ENCODE measurements at places on chromosomes 7 and 10.

DNA sequence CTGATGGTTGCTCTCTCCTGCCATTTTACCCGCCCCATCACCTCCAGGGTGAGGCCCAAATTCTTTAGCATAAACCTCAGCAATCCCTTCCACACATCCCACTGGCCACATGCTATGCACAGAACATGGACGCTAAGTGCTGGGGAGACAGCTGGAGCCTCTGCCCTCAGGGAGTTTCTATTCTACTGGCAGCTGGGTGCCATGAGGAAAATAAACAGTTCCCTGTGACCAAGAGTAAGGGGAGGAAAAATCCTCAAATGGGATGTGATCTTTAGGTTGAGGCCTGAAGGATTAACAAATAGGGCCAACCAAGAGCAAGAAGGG is 1.2 kb downstream of the PARP12 start:
- DNase-seq: no peak

GRCh38 chr10:91206837-91207474 is 13.5 kb upstream of the PCGF5 start:
- DNase-seq: no peak

- DNase-seq: no peak
These were observed 38.7 kb upstream of the SAMD8 start for GRCh38 chr10:75072727-75073126.

DNA sequence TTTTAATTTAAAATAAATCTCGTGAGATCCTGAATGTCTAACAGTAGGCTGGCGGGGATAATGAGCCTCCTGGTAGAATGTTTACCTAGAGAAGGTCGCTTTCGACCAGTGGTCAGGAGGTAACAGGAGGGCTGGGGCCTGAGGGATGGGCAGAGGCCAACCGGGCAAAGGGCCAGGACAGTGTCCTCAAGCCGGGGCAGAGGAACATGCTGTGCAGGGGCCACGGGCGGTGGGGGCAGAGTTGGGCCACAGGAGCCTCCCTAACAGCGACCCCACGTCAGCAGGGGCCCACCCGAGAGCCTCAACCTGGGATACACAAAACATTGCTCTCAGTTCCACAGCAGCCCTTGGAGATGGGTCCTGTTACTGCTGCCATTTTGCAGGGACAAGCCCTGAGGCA is 14.5 kb downstream of the CFAP46 start:
- DNase-seq: peak; percentile 84

DNA sequence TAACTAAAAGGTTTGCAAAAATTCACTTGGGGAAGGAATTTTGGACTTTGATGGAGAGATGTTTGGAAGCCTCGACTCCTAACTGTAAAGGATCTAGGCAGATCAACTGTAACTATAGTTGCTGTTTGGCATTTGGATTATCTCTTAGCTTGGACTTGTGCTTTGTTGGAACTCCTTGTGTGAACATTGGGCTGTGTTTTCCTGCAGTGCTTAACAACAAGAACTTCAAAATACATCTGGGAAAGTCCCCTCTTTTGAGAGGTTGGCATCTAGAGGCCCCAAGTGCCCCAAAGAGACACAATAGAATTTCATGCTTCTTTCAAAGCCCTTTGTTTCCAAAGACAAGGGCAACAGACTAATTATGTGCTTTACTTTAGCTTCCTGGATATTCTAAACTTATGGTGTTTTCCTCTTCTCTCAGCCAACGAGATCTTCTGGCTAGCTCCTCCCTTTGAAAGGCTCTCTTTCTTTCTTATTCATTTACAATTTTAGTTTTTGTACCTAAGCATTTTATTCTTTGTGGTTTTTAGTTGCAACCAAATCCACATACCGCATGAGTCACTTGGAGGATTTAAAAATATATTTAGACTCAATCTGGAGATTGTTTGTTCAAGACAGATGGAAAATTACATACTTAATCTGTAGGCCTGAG is 11.6 kb downstream of the ABCA13 start:
- DNase-seq: no peak

DNA sequence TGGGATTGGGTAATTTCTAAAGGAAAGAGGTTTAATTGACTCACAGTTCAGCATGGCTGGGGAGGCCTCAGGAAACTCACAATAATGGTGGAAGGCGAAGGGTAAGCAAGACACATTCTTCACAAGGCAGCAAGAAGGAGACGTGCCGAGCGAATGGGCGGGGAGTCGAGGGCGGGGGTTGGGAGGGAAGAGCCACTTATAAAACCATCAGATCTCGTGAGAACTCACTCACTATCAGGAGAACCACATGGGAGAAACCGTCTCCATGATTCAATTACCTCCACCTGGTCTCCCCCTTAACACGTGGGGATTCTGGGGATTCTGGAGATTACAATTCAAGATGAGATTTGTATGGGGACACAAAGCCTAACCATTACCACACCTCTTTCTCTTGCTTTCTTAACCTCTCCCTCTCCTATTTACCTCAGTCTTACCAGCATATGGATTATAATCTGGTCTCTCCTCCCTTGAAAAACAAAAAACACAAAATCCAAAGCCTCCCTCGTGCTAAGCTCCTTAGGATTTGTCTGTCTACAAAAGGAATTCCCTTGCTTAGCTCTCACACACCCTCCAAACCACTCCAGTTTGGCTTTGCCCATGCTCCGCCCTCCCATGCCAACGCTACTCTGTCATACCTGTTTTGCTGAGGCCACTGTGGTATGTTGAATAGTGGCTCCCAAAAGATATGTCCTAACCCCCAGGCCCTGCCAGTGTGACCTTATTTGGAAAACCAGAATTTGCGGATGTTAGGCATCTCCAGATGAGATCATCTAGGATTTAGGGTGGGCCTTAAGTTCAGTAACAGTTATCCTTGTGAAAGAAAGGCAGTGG is 19.6 kb upstream of the EFCAB10 start:
- DNase-seq: no peak

DNA sequence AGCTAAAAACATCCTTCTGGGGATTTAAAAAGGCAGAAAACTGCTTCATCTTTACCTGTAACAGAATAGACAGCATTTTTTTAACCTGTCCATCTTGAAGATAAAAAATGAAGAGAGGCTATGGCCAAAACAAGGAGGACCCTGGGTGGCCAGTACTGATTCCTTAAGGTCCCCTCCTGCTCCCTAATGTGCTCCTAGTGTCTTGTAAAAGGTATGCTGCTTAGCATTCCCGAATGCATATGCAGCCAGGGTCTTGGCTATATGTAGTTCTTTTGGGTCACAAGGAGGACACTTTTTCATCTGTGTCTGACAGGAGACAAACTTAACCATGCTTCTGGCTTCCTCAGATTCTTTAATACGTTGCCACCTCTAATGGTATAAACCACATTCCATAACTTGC is 93.9 kb upstream of the SLC13A1 start:
- DNase-seq: no peak

DNA sequence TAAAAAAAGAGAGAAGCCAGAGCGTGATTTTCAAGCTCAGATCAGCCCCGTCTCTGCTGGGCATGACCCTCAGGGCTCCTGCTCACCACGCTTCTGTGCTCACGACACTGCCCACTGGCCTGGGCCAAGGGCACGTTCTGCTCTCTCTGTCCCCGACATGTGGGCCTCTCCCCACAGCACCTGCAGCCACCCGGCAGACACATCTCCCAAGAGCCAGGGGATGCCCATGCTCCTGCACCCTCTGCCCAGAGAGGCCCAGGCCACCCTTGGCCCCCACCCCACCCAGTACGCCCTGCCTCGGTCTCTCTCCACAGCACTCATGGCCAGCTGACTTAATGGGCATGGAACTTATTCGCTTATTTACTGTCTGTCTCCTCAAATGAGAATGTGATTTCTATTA is 175.4 kb upstream of the RNF32 start:
- DNase-seq: no peak

- no peak for DNase-seq
These were observed 30.1 kb downstream of the NUDCD3 start for GRCh38 chr7:44460325-44460724.

DNA sequence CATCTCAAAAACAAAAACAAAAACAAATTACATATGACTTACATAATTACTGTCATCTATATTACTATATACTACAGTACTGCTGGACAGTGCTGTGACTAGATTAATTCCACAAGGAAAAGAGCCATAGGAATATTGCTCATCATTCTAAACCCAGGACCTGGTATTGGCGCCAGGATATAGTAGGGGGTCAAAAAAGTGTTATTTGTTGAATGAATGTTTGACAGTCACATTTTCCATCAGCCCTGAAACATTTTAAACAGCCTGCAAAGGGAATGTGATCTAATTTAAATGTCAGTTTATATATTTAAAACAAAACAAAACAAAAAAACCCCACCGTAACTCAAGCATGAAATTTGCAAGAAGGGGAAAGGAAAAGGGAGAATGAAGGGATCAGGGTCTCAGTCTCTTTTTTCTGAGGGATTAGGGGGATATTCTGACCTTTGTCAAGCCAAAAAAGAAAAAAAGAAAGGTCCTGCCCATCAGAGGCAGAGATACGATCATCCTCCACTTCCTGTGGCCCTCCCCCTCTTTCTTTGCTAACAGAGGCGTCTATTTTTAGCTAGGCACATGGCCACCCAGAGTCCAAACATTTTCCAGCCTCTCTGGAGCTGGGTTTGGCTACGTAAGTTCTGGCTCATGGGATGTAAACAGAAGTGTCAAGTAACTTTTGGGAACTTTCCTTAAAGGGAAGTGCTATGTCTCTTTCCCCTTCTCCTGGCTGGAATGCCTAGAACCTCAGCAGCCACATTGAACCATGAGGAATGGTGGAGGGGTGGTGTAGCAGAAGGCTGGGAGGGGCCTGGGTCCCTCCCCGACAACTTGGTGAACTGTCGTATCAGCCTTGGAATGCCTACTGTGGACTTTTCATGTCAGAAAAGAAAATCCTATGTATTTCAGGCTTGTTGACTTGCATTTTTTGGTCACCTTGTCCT is 44.6 kb upstream of the DLG5 start:
- peak; percentile 19 for DNase-seq

GRCh38 chr7:5525271-5526099 is 101.9 kb upstream of the TNRC18 start:
- DNase-seq: no peak

DNA sequence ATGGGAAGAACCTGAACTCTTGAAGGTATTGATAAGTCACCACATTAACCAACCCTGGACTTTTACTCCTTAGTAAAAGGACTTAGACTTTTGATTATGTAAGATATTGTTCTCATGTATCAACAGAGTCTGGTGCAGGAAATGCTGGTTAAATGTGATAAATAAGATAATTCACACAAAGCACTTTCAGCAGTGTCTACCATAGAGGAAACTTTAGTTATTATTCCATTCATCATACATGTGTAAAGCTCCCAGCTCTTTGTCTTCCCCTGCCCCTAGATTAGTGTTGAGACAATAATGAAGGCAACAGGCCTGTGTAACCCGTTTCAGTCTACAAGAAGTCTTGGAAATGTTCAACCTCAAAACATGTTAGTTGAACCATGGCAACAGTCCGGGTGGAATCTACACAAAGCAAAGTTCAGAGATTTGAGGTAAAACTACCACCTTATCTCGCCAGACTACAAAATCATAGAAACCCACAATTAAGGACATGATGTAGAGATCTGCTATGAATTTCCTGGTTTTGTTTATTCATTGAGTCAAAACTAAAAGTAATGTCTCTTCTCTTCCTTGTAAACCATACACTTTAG is 109.9 kb upstream of the ADO start:
- no peak for DNase-seq

DNA sequence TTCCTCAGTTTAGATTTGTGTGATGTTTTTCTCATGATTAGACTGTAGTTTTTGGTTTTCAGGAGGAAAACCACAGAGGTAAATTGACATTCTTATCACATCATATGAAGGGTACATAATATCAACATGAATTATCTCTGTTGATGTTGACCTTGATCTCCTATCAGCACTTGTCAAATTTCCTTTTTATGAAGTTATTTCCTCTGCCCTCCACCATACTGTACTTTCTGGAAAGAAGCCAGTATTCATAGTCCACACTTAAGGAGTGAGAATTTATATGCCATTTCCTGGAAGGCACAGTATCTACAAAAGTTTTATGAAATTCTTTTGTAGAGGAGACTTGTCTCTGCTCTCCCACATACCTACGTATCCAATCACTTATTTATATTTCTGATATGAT is 807.2 kb upstream of the MBL2 start:
- DNase-seq: no peak

- DNase-seq: no peak
These were observed 105.7 kb upstream of the SHH start for GRCh38 chr7:155917836-155918430.

DNA sequence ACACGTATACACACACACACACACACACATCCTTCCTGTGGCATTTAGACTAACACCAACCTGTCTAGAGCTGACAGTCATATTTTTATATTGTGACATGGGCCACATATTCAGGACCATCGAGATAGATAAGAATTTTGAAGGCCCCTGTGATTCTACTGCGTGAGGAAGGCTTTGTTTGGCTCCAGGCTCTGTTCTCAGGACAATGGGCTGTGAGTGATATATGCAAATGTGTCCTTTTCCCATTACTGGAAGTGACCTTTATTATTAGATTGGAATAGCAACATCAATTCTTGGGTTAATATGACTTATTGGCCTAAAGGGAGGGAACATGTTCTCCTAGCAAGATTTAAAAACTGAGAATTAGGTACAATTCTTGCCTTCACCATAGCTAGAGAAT is 156.1 kb downstream of the SPAG6 start:
- no peak for DNase-seq

DNA sequence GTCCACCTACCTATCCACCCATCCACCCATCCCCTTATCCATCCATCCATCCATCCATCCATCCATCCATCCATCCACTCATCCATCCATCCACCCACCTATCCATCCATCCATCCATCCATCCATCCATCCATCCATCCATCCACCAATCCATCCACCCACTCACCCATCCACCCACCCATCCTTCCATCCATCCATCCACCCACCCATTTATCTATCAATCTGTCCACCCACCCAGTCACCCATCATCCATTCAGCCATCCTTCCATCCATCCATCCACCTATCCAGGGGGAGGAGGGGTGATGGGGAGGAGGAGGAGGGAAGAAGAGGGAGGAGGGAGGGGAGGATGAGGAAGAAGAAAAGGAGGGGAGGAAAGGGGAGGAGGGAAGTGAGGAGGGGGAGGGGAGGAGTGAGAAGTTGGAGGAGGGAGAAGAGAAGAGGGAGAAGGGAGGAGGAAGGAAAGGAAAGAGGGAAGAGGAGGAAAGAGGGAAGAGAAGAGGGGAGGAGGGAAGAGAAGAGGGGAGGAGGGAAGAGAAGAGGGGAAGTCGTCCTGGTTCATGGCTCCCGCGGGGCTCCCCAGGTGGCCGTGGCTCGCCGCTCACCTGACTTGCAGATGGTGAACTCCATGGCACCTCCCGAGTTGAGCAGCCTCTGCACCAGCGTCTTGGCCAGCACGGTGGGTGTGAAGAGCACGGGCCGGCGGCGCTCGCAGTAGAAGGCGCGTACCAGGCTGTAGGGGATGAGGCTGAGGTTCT is 68.8 kb upstream of the GNA12 start:
- DNase-seq: no peak

DNA sequence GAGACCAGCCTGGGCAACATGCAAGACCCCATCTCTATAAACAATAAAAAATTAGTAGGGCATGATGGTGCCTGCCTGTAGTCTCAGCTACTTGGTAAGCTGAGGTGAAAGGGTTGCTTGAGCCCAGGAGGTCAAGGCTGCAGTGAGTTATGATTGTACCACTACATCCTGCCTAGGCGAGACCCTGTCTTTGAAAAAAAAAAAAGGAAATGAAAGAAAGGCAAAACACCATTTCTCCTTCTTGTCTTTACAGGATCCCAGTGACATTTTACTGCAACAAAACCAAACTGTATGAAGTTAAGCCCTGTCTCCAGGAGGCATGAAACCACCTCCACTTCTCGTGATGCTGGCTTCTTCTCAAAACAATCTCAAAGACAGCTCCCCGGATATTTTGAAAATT is 29.9 kb upstream of the PBLD start:
- no peak for DNase-seq
